ENCODE measurements at places on chromosomes 1 and 21. TPM values are rescaled to one million over a fixed set of nuclear protein-coding genes. Genes with fewer than 3 reads are reported as not detected.

GRCh38 chr1:21815724-21816321 is 3.8 kb downstream of the LDLRAD2 start:
- H3K27ac ChIP-seq: no peak overlapping the region
- no peaks in the 10 kb centered on the region for H3K36me3 ChIP-seq
- H3K4me3 ChIP-seq: no peak overlapping the region

DNA sequence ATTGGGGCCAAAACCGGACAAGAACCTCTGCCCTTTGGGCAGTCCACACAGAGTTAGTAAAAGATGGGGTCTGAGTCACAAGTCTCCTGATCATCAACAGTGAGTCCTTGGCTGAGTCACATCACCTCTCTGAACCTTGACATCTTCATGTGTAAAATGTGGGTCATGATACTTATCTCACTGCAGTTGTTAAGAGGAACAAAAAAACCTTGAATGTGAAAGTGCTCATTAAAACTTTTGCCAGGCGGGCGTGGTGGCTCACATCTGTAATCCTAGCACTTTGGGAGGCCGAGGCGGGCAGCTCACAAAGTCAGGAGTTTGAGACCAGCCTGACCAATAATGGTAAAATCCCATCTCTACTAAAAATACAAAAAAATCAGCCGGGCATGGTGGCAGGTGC is 15.7 kb downstream of the S100A16 start:
- no peaks in the 10 kb centered on the region for H3K36me3 ChIP-seq
- no peak overlapping the region for H3K27ac ChIP-seq

Gene PGLYRP4
- total RNA-seq: not detected

Gene CHODL
- 0.42 TPM for total RNA-seq

- H3K27me3 ChIP-seq: no peaks in the 10 kb centered on the region
- H3K4me1 ChIP-seq: no peaks in the 10 kb centered on the region
- no peak overlapping the region for H3K27ac ChIP-seq
Measured at GRCh38 chr1:185585770-185586169, 148.4 kb upstream of the HMCN1 start.

DNA sequence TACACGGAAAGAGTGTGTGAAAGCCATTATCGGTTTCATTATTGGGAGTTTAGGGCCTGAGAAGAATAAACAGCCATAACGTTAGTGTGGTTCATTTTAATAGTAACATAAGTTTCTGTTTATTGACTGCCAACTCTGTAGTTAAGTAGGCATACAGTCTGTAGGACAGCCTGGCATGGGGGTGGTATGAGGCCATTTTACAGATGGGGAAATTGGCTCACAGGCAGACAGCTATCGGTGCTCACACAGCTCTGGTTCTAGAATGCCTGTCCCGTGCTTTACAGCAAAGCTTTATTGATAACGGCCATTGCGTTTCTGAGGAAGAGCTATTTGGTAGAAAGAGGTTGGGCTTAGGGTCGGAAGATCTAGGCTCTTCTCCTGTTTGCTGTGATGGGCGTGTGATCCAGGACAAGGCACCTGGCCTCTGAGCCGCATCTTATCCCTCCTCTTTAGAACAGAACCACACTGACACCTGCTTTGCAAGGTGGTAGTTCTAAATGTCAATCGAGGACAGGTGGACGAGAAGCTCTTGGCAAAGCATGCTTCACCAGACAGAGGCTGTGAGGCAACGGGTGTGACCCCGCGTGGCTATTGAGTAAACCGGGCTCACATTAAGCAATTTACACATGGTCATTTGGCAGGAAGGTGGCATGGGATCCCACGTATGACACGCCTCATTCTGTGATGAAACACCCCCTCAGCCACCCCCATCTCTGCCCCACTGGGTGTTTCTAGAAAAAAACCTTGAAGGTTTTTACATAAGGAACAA is 14.9 kb downstream of the ETS2 start:
- H3K36me3 ChIP-seq: peaks cover 78% of the 10 kb centered on the region
- no peak overlapping the region for H3K27ac ChIP-seq
- no peak overlapping the region for H3K4me3 ChIP-seq
- no peaks in the 10 kb centered on the region for H3K27me3 ChIP-seq

- no peaks in the 10 kb centered on the region for H3K36me3 ChIP-seq
- no peak overlapping the region for H3K27ac ChIP-seq
- H3K27me3 ChIP-seq: peaks cover 6% of the 10 kb centered on the region
- DNase-seq: peak; percentile 23
- H3K4me1 ChIP-seq: peaks cover 5% of the 10 kb centered on the region
Measured at GRCh38 chr1:184755226-184756065, 788 bp upstream of the EDEM3 start.

- H3K4me1 ChIP-seq: peaks cover 11% of the 10 kb centered on the region
- H3K27me3 ChIP-seq: no peaks in the 10 kb centered on the region
- no peak for DNase-seq
- H3K27ac ChIP-seq: peak overlapping the region; percentile 24
- H3K36me3 ChIP-seq: no peaks in the 10 kb centered on the region
- H3K4me3 ChIP-seq: no peak overlapping the region
Measured at GRCh38 chr1:22801347-22801746, 90.7 kb downstream of the EPHB2 start.

Gene LCE4A
- not detected for total RNA-seq

Gene S100A7
- not detected for total RNA-seq

Gene NR1I3
- total RNA-seq: 0.33 TPM

DNA sequence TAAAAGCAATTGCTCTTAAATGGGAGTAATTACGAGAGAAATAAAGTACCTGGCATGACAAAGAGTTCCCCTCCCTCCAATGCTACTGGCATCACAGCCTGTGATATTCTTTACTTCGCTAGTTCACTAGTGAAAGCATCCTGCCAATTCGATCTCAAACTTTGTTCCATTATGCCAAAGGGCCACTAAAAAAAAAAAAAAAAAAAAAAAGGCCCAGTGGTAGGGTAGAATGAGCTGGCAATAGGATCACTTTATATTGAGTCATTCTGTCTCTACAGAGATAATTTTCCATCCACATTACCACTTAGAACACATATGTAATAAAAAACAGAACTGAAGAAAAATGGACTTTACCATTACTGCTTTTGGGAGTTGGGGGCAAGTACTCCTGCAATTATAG is 11.2 kb downstream of the PUM1 start:
- H3K27me3 ChIP-seq: no peaks in the 10 kb centered on the region
- H3K4me1 ChIP-seq: peaks cover 12% of the 10 kb centered on the region
- H3K36me3 ChIP-seq: peaks cover 21% of the 10 kb centered on the region

- no peak for DNase-seq
- no peak overlapping the region for H3K4me3 ChIP-seq
- peaks cover 5% of the 10 kb centered on the region for H3K4me1 ChIP-seq
- H3K27me3 ChIP-seq: no peaks in the 10 kb centered on the region
Measured at GRCh38 chr1:3551711-3552110, 59.6 kb downstream of the MEGF6 start.

Gene AKT3
- 14.1 TPM for total RNA-seq

- DNase-seq: no peak
- H3K36me3 ChIP-seq: no peaks in the 10 kb centered on the region
- H3K27me3 ChIP-seq: no peaks in the 10 kb centered on the region
Measured at GRCh38 chr1:200610846-200611245, 9.7 kb downstream of the KIF14 start.

GRCh38 chr1:236336084-236336483 is 54.3 kb upstream of the ERO1B start:
- H3K4me1 ChIP-seq: no peaks in the 10 kb centered on the region
- no peak overlapping the region for H3K27ac ChIP-seq
- H3K36me3 ChIP-seq: no peaks in the 10 kb centered on the region
- no peak overlapping the region for H3K4me3 ChIP-seq

Gene CALML6
- total RNA-seq: 0.63 TPM

- H3K4me1 ChIP-seq: no peaks in the 10 kb centered on the region
- DNase-seq: no peak
- peaks cover 28% of the 10 kb centered on the region for H3K36me3 ChIP-seq
- no peak overlapping the region for H3K27ac ChIP-seq
Measured at GRCh38 chr1:46699666-46700065, 19.2 kb downstream of the EFCAB14 start.

DNA sequence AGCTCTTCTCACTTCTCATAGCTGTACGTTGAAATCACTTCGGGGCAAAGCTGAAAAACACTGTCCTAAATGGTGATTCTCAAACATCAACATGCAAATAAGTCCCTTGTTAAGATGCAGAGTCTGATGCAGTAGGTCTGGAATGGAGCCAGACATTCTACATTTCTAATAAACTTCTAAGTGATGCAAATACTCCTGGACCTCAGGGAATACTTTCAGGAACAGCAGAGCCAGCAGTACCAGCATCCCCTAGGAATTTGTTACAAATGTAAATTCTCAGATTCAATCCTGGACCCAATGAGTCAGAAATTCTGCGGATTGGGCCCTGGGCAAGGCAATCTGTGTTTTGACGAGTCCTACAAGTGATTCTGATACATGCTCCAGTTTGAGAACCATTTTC is 152.3 kb downstream of the PCNX2 start:
- peak; percentile 29 for DNase-seq
- no peaks in the 10 kb centered on the region for H3K27me3 ChIP-seq
- H3K4me1 ChIP-seq: no peaks in the 10 kb centered on the region
- no peak overlapping the region for H3K27ac ChIP-seq

Gene OR2M4
- total RNA-seq: not detected

Gene CLCNKB
- total RNA-seq: 19.0 TPM

DNA sequence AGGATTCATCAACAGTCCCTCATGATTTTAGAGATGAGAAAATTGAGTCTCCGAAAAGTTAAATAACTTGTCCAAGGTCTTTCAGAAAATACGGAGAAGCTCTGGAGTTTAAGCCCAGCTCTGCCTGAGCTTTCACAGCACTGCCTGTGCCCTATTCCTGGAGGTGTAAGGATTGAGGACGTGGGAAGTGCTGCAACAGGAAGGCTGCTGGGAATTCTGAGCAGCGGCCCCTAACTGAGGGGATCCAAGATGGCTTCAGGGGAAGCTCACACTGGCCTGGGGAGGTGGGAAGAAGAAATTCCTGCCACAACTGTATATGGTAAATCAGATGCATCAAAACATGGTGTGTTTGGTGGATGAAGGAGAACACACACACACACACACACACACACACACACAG is 45.3 kb upstream of the BCL9 start:
- H3K36me3 ChIP-seq: no peaks in the 10 kb centered on the region
- no peaks in the 10 kb centered on the region for H3K27me3 ChIP-seq
- no peaks in the 10 kb centered on the region for H3K4me1 ChIP-seq
- H3K27ac ChIP-seq: no peak overlapping the region
- no peak overlapping the region for H3K4me3 ChIP-seq
- no peak for DNase-seq

DNA sequence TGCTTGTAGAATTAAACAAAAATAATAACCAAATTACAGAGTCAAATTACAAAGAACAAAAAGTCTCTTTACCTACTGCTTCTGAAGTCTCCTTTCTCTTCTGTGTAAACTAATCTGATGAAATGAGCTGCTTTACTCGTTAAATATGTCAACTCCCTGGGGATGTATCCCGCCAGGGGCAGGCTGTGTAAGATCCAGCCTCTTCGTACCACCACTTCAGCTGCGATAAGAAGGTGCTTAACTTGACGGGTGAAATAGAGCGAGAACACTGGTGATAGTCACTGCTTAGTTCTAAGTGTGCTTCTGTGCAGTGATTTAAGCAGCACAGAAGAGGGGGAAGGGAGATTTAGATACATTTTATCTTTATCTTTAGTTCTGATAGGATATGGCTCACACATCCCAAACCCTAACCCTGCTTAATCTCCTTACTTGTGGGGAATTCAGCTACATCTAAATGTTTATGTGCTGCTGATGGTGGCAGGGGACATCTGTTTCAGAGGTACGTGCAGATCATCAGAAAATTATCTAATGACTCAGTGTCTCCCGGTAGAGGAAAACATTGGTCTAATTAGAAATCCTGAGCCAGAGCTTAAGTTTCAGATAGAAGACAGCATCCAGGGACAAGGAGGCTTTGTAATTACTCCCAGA is 46.0 kb downstream of the RHOU start:
- H3K36me3 ChIP-seq: no peaks in the 10 kb centered on the region
- peak; percentile 92 for DNase-seq
- no peaks in the 10 kb centered on the region for H3K4me1 ChIP-seq
- peaks cover 83% of the 10 kb centered on the region for H3K27me3 ChIP-seq
- H3K4me3 ChIP-seq: no peak overlapping the region

DNA sequence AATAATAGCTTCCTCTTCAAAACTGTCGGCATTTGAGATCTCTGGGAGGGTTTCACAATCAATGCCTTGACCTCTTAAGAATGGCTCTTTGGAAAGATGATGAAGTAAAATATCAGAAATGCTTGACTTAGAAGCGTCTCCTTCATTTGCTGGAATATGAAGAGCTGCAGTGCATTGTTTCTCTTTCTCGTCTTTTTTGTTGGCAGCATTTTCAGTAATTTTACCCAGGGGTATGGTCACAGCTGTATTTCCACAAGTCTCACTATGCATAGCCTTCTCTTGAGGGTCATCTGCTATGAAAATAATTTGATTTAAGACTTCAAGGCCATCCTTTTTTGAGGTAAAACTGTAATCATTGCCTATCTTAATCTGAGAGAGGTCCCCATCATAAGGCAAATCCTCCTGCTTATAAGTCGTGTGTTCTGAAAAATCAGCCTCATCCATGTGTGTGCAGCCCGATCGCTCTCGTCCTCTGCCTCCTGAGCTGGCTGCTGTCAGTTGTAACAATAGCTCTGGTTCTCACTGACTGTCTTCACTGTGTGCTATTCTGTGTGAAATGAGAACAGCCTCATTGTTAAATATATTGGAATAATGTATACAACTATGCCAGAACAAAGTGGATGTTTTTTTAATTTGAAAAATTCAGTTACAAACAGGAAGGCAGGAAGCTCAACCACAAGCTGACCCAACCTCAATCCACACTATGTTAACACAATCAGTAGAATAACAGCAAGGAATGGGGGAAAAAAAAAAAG is 4.5 kb downstream of the AKNAD1 start:
- no peaks in the 10 kb centered on the region for H3K36me3 ChIP-seq
- H3K4me1 ChIP-seq: no peaks in the 10 kb centered on the region
- H3K4me3 ChIP-seq: no peak overlapping the region
- no peak overlapping the region for H3K27ac ChIP-seq
- peak; percentile 41 for DNase-seq

- no peak overlapping the region for H3K4me3 ChIP-seq
- H3K27ac ChIP-seq: no peak overlapping the region
- no peaks in the 10 kb centered on the region for H3K36me3 ChIP-seq
- DNase-seq: no peak
- no peaks in the 10 kb centered on the region for H3K4me1 ChIP-seq
Measured at GRCh38 chr1:96290801-96291200, 430.8 kb upstream of the PTBP2 start.

DNA sequence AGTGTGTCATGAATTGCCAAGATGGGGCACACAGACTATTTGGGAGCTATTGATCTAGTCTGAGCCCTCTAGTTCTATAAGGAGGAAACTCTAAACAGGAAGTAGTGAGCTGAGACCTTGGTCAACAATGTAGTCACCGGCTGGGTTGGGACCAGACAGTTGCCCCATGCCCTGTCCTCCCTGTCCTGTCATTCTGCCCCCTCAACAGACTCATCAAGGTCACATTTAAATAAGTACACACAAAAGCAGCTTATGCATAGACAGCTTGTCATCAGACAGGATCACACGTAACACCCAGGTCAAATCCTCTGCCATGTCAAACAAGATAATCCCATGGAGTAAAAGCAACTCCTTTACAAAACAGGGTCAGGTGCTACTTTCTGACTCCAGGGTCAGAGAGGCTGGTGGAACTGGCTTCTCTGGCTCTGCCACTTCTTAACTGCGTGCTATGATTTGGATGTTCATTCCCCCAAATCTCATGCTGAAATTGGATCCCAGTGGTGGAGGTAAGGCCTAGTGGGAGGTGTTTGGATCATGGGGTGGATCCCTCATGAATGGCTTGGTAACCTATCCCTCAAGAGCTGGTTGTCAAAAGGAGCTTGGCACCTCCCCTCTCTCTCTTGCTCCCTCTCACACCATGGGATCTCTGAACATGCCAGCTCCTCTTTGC is 128.9 kb downstream of the HIVEP3 start:
- DNase-seq: no peak
- H3K4me1 ChIP-seq: no peaks in the 10 kb centered on the region
- no peaks in the 10 kb centered on the region for H3K27me3 ChIP-seq
- H3K4me3 ChIP-seq: no peak overlapping the region
- H3K27ac ChIP-seq: no peak overlapping the region
- no peaks in the 10 kb centered on the region for H3K36me3 ChIP-seq

All from cardiac muscle cell (in vitro differentiated cells and primary cell).